CD4-positive, alpha-beta T cell treated with Interleukin-4 for 4 hours (primary cell): ENCODE measurements at places on chromosomes 13 and 19.

GRCh38 chr13:40798380-40798779 lies 9.0 kb downstream of the SLC25A15 start:
- peak; percentile 15 for DNase-seq

GRCh38 chr19:31545777-31546176 lies 196.5 kb upstream of the TSHZ3 start:
- no peak for DNase-seq

DNA sequence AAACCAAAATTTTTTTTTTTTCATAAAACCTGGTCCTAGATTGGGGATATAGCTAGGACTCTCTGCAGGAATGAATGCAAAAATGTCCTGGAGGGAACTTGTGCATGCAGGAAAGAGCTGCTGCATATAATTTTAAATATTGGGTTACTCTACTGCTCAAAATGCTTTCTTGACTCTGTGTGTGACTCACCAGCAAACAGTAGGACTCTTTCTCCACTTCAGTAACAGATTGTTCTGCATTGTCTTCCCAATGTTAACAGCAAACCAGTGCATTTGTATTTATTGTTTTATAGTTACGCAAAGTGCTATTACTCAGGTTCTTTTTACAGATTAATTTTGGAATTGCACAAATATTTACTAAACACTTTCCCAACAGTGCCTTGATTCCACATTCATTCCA lies 163.7 kb upstream of the KL start:
- no peak for DNase-seq

DNA sequence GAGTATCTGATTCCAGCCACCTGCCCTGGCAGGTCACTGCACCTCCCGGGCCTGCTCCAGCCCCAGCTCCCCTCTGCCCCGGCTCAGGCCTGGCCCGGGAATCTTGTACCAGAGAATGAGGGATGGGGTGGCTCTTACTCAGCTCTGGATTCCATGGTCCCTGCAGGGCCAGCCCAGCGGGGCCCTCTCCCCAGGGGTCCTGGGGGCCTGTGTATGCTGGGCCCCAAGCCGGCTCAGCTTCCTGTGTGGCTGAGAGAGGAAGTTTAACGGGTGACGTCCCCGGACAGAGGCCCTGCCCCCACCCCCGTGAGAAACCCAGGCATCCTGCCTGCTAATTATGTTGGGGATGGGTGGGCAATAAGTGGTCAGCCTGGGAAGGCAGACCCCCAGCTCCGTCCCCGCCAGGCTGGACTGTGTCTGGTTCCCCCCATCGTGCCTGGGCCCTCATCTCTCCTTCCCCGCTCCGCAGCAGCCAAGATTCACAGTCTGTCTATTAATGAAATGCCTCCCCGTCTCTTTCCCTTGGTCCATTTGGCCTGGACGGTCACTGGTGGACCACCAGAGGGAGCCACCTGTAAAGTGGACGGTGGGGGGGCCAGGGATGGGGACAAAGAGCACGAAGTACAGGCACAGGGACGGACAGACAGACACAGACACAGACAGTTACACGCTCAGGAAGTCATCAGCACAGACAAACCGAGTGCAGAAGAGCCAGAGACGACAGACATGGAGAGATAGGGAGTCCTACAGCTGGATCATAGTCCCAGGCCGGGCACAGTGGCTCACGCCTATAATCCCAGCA lies at the start of gene DENND1C:
Gene DENND1C (minus strand): TSS at position 247 of the 802 bp plus-strand sequence. CDS start 92 bp downstream, at position 155.
- DNase-seq: peak; percentile 62

GRCh38 chr13:83496501-83496900 lies 385.8 kb downstream of the SLITRK1 start:
- DNase-seq: no peak

GRCh38 chr19:18856385-18857126 lies 24.8 kb downstream of the UPF1 start:
- DNase-seq: no peak

DNA sequence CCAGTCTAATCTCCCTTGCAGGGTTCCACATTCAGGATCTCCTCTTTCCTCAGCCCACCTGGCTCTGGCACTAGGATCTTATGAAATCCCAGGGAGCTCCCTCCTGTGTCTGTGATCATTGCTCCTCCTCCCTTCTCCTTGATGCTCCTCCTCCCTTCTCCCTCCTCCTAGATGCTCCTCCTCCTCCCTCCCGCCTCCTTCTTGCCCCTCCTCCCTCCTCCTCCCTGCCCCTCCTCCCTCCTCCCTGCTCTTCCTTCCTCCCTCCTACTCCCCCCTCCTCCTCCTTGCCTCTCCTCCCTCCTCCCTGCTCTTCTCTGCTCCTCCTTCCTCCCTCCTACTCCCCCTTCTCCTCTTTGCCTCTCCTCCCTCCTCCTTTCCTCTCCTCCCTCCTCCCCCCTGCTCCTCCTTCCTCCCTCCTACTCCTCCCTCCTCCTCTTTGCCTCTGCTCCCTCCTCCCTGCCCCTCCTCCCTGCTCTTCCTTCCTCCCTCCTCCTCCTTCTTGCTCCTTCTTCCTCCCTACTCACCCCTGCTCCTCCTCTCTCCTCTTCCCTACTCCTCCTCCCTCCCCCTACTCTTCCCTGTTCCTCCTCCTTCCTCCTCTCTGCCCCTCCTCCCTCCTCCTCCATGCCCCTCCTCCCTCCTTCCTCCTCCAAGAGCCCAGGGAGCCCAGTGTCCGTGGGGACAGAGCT lies 14.9 kb upstream of the ZBTB7A start:
- DNase-seq: no peak

DNA sequence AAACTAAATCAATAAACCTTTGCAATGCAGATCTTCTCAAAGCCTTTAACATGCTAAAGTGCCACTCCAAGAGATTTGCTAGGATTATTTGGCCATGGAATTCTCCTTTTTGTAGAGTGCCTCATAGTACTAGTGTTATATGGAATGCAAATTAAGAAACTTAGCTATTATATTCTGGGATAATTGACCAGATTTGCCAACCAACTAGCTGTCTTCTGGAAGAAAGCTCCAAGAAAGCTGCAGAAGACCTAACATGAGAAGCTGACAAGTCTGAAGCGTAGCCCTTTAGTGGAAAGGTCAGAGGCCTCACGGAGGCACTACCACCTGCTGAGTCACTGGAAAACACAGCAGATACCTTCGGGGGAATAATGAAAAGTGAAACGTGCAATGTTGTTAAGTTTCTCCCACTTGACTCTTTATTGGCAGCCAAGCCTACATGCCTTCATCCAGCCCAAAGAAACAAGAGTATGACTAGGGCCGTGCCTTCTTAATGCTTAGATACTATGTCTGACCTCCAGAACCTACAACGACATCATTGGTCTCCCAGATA lies 29.8 kb upstream of the KATNAL1 start:
- DNase-seq: no peak

GRCh38 chr13:111971891-111972780 lies 94.8 kb upstream of the SOX1 start:
- DNase-seq: no peak

DNA sequence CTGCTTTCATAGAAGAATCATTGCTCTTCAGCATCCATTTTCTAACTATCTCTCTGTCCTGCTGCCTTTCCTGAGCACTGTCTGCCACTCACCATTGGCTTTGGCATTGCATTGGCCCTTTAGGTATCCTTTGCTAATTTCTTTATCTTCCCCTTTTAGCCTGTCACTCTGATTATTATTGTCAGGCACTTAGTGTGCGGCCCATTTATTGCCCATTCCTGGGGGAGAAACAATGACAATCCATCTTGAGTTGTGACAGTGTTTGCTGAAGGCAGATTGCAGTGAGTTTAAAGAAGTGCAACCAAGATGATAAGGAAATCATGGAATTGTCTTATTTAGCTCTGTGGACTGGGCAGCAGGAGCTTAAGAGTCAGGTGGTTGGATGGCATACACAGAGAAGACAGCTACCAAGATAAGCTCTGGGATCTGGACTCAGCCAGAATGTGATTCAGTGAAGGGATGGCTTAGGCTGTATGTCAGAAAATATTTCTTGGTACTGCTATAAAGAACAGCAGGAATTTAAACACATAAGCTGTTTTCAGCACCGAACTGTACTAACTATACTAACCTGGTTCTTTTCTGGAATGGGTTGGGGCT lies 25.3 kb downstream of the B3GLCT start:
- DNase-seq: no peak

DNA sequence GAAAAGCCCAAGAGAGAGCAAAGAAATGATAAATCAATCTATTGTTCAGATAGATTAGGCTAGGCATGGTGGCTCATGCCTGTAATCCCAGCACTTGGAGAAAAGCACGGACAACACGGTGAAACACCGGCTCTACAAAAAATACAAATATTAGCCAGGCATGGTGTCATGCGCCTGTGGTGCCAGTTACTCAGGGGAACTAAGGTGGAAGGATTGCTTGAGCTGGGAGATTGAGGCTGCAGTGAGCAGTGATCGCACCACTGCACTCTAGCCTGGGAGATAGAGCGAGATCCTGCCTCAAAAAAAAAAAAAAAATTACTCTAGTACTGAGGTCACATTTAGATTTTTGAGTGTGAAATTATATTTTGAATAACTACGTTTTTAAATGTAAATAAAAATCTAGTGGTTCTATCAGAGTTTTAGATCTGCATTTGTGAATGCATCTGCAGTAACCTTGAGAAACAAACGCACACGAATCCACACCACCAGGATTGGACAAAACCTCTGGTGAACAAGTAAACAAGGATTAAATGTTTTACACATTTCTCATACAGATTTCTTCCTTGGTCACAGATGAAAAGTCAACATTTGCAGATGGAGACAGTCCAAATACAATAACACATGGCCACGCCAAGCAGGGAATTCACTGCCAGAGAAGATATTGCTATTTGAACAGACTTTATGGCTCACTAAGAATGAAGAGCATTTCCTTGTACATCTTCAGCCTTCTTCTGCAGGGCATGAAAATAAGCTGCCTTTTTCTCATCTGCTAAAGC lies 917.6 kb downstream of the PCDH9 start:
- no peak for DNase-seq

- no peak for DNase-seq
These were observed 43.0 kb upstream of the HNRNPA1L2 start for GRCh38 chr13:52599037-52599847.

- no peak for DNase-seq
These were observed 20.9 kb upstream of the IGSF23 start for GRCh38 chr19:44592451-44592890.

GRCh38 chr13:111920932-111921705 lies 145.8 kb upstream of the SOX1 start:
- no peak for DNase-seq
